ENCODE measurements at places on chromosomes 16 and 17.

GRCh38 chr17:34287875-34288274 lies 2.3 kb downstream of the CCL11 start:
- no peak for DNase-seq

- DNase-seq: no peak
Observed at GRCh38 chr16:4640572-4641305, 16.1 kb downstream of the MGRN1 start.

- DNase-seq: no peak
Observed at GRCh38 chr16:75931043-75931442, 204.8 kb upstream of the CPHXL start.

GRCh38 chr17:55216888-55217287 lies 47.9 kb upstream of the HLF start:
- no peak for DNase-seq

DNA sequence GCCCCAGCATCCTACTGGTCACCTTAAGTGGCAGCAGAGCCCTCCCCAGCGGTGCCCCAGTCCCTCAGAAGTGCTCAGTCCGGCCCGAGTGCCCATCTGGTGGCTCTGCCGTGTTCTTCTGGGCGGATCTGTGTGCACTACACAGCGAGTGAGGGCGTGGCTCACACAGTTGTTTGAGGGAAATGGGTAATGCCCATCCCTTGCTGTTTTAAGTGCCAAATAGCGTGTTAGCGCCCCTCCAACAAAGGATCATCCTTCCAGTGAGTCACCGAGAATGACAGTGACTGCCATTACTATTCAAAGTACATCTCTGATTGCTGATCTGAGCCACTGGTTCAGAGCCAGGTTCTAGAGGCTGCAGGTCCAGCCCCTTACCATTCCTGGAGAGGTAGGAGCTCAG lies 152.0 kb downstream of the LGALS9B start:
- no peak for DNase-seq

- no peak for DNase-seq
Observed at GRCh38 chr16:85523602-85524364, 89.3 kb upstream of the GSE1 start.

- DNase-seq: no peak
Observed at GRCh38 chr16:13402601-13403000, 501.2 kb downstream of the SHISA9 start.

GRCh38 chr17:21019976-21020586 lies 22.7 kb downstream of the USP22 start:
- DNase-seq: no peak

- no peak for DNase-seq
Observed at GRCh38 chr16:48194828-48195556, 39.2 kb upstream of the ABCC12 start.

DNA sequence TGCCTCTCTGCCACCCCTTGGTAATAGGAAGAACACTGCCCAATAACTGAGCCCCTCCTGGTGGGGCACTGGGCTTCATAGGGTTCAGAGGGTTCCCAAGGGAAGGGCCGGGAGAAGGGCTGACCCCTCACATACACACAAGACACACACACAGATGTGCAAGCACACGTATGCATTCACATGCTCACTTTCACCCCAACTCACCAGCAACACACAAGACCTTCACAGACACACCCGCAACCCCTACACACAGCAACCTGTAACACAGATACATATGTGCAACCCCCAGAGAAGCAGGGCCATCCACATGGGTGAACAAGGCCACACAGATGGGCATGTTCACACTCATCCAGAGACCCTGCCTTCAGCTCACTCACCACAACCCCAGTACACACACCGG lies 225.1 kb downstream of the ZNF423 start:
- DNase-seq: peak; percentile 41

GRCh38 chr16:920717-921116 lies 50.1 kb downstream of the LMF1 start:
- peak; percentile 68 for DNase-seq

DNA sequence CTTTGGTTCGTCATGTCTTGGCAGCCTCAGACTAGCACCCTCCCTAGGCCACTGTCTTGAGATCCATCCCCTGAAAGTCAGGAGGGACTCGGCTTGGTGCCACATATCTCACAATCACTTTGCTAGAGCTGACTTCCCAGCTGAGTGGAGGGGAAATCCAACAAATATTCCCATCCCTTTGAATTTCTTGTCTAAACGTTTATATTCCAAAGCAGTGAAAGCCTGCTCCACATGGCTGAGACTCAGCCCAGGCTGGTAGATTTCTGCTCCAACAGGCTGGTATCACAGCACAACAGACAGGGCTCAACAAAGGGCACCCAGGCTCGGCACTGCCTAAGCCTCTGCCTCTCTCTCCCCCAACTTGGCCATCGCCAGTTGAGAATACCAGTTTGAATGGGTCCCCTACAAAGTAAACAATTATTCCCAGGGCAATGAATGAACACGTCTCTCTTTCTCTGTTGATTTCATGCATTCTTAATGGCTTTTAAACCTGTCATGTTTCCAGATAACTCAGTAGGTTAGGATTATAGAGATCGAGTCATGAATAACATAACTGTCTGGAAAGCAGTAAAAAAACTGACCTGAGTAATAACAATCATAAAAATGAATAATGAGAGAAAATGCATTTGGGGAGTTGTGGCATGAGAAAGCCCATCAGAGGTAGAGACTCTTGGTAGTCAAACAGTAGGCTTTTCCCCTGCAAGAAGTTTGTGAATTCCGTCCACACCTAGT lies 1.0 kb downstream of the KRT13 start:
- DNase-seq: no peak

GRCh38 chr16:10911267-10911666 lies 31.0 kb downstream of the DEXI start:
- no peak for DNase-seq

DNA sequence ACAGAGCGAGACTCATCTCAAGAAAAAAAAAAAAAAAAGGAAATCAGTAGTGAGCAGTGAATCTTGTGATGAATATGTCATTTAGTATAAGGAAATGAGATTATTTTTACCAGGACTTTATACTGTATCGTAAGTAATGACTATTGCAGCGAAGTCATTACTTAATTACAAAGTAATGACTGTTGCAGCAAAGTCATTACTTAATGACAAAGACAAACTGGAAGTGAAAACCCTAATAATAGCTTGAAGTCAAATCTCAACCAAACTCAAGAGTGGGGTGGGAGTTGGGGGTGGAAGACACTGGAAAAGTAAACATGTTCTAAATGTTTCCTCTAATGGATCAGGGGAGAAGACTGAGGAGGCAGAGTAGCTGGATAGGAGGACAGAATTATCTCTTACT lies 76.5 kb downstream of the ARHGAP44 start:
- no peak for DNase-seq

- DNase-seq: no peak
Observed at GRCh38 chr17:52181782-52182181, 23.3 kb upstream of the CA10 start.

DNA sequence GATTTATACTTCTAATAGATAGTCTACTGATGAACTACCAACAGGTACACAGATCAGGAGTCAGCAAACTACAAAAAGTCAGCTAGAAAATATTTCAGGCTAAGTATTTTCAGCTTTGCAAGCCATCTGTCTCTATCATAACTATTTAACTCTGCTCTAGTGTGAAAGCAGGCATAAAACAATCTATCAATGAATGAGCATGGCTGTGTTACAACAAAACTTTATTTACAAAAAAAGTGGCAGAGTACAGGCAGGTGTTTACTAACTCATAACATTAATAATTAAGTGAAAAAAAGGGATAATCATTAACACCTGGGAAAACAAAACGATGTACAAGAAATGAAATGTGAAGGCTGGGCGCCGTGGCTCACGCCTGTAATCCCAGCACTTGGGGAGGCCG lies 15.8 kb downstream of the MED13 start:
- DNase-seq: no peak

GRCh38 chr17:6503641-6504195 lies 52.6 kb downstream of the PITPNM3 start:
- DNase-seq: no peak

GRCh38 chr16:22369221-22369811 lies 5.1 kb downstream of the CDR2 start:
- DNase-seq: no peak

- DNase-seq: peak; percentile 80
Observed at GRCh38 chr17:19513897-19514488, 19.7 kb upstream of the SLC47A1 start.

DNA sequence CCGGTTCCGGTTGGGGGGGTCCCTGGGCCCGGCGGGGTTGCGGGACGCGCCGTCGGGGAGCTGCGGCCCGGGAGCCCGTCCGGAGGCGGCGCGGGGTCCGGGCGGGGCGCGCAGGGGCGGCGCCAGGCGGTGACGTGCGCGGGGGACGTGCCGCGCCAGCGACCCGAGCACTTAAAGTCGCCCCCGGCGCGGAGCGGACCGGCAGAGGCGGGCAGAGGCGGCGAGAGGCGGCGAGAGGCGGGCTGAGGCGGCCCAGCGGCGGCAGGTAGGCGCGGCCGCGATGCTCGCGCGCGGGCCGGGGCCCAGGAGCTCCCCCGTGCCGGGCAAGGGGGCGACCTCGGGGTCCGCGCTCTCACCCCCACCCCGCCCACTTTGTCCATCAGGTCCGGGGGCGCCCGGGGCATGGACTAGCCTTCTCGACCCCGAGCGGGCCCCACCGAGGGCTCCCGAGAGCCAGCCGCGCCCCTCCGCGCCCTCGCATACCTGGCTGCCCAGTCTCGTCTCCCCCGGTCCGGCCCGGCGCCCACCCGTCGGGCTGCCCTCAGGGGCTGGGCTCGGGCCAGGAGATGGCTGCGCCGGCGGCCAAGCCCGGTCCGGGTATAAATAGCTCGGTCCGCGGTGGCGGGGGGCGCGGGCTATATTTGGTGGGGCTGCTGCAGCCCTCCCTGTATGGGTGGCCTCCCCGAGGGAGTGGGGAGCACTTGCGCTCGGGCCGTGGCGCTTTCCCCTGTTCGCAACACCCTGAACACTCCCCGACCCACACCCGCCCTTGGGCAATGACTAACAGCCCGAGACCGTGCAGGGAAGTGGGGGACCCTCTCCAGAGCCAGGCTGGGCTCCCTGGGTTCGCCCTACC lies at the start of gene SLC16A3:
TSS of gene SLC16A3 (plus strand) at position 201 of the 856 bp plus-strand sequence. CDS start 6,967 bp downstream, outside the sequence.
- peak; percentile 79 for DNase-seq

- no peak for DNase-seq
Observed at GRCh38 chr17:39281806-39282205, 56.1 kb upstream of the STAC2 start.

GRCh38 chr16:25580041-25580440 lies 111.7 kb upstream of the HS3ST4 start:
- DNase-seq: no peak

DNA sequence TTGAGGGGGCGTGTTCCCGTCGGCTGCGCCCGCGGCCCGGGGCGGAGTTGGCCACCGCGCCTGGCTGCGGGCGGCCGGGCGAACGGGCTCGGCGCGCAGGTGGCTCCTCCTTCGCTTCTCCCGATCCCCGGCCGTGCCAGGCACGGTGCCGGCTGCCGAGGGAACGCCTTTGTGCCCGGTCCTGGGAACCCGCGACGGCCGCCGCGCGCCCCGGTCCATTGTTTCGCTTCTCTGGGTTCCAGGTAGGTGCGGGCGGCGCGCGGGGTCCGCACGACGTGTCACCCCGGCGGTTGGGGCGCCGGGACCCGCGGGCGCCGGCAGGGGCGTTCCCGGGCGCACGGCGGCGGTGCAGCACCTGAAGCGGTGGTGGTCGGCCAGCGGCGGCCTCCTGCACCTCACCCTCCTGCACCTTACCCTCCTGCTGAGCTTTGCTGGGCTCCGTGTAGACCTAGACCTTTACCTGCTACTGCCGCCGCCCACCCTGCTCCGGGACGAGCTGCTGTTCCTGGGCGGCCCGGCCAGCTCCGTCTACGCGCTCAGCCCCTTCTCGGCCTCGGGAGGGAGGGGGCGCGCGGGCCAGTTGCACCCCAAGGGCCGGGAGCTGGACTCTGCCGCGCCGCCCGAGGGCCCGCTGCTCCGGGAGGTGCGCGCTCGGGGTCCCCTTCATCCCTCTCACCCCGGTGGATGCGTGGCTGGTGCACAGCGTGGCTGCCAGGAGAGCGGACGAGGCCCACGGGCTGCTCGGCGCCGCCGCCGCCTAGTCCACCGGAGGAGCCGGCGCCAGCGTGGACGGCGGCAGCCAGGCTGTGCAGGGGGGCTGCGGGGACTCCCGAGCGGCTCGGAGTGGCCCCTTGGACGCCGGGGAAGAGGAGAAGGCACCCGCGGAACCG lies 99.9 kb downstream of the EFCAB13 start:
- peak; percentile 50 for DNase-seq

DNA sequence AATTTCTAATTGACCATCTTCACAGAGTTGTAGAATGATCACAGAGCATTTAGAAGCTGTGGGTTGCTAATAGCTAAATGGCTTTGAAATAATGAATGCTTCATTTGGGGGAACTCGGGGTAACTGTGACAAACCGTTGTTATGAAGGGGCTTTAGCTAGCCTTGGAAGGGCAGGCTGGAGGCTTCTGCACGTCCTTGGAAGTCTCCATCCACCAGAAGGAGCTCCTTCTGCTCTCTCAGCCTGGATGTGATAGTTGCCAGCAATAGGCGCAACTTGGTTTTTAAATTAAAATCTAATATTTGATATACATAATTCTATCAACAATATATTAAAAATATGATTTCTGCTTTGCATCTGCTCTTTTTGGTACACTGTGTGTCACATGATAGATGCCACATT lies 200.5 kb downstream of the RPTOR start:
- DNase-seq: no peak

DNA sequence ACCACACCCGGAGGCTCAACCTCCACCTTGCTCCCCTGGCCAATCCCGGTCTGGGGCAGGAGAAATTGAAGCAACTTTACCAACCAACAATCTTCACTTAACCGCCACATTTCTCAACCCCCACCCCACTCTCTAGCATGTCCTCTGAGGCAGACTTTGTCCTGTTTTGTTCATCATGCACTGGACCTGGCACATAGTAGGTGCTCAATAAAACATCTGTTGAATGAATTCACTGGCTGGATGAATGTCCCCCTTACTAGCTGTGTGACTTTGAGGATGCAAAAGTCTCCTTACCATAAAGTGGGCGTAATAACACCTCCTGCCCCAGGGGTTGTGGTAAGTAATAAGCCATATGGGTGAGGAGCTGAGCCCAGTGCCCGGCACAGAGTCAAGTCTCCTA lies 5.8 kb downstream of the SPPL2C start:
- no peak for DNase-seq

- no peak for DNase-seq
Observed at GRCh38 chr16:14329727-14330350, 258.7 kb downstream of the MRTFB start.

GRCh38 chr16:82236415-82236814 lies 66.4 kb upstream of the MPHOSPH6 start:
- DNase-seq: no peak
